Stimulated activated CD8-positive, alpha-beta memory T cell treated with anti-CD3 and anti-CD28 coated beads, Interleukin-4, amount 100 ng/mL, for 1 hour (primary cell): ENCODE measurements at places on chromosomes 13 and 19.

- DNase-seq = no peak
Observed at GRCh38 chr19:13803038-13803437, 7.8 kb downstream of the ZSWIM4 start.

GRCh38 chr19:18279516-18280246 is 1.7 kb downstream of the JUND start:
- DNase-seq = peak; percentile 81

GRCh38 chr13:42747399-42747873 is 33.9 kb upstream of the FAM216B start:
- DNase-seq = no peak

DNA sequence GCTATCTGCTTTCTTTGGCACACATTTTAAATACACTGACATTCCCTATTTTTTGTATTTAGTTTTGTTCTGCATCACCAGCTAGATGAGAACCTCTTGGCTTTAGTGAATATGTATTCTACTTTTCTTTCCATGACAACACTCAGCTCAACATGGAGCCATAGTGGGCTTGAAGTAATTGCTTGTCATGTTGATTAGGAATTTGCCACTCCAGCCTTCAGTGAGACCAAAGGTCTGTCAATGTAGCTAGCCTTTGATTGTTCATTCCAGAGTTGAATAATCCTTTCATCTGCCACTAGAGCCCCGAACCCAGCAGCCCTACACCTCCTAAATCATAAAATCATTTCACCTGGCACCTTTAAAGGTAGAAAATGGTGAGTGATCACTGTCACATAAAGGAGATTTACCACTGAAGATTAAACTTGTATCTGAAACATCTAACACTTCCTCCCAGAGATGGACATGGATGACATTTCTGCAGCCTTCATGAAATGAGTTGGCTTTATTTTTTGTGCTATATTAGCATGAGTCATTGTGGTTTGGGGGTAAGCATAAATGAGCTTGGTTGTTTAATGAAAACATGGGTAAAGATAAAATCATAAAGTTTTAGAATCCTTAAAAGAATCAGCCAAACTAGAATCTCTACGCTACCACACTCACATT is 29.2 kb upstream of the GARRE1 start:
- no peak for DNase-seq

- no peak for DNase-seq
Observed at GRCh38 chr13:59495936-59496512, 667.7 kb downstream of the DIAPH3 start.

GRCh38 chr19:1252821-1253513 is 4.6 kb downstream of the MIDN start:
- DNase-seq = no peak

GRCh38 chr19:51525651-51526050 is 5.8 kb downstream of the SIGLEC6 start:
- DNase-seq = no peak

DNA sequence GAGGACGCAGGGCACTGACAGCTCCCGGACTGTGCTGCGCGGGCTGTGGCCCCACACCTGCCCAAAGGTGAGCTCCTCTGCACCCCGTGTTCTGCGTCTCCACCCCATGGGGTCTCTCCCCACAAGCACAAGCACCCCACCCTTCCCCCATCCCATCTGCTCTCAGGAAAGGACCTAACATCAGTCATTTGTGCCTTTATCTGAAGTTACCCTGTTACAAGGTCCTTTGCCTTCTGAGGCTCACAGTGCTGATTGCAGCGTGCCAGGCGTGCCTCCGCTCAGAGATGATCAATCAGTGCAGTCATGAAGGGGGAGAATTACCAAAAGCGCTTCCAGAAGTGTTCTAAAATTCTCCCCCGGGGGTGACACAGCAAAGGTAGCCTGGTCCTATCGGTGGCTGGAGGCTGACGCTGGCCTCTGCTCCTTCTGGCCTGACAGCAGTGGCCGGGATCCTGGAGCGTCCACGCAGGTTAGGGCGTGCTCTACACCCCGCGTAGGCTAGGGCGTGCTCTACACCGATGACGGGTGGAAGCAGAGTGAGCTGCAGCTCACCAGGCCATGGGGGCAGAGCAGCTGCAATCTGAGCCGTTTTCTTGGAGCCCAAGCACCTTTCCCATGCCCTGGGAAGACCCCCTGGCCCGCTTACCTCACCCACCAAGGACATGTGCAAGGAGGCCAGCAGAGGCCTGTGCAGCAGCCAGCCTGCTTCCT is 84.7 kb upstream of the TM9SF2 start:
- no peak for DNase-seq

- no peak for DNase-seq
Observed at GRCh38 chr13:85503797-85504196, 295.4 kb downstream of the SLITRK6 start.

GRCh38 chr19:39407410-39407659 is 688 bp downstream of the ZFP36 start:
- no peak for DNase-seq

GRCh38 chr13:73259061-73260017 is 200.5 kb downstream of the KLF5 start:
- no peak for DNase-seq

GRCh38 chr13:49627831-49628652 is at the start of gene ARL11:
Gene ARL11 (plus strand): TSS chr13:49628507. CDS start chr13:49630448, 1,941 bp downstream.
- DNase-seq = no peak

DNA sequence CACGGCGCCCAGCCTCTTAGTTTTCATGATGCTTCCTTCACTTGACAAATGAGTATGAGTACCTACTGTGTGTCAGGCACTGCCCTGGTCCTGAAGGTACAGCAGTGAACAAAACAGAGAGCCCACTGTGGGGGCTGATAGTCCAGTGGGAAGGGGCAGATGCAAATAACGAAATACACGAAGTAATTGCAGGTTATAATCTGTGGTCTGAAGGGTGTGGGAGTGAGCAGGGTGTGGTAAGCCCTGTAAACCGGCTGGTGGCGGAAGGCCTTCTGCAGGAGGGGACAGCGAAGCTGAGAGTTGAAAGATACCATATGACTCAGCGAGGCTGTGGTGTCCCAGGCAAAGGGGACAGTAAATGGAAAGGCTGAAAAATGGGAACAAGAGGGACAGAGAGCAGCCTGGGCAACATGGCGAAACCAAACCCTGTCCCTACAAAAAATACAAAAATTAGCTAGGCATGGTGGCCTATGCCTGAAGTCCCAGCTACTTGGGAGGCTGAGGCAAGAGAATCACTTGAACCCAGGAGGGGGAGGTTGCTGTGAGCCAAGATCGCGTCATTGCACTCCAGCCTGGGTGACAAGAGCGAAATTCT is 60.5 kb downstream of the MAP4K1 start:
- DNase-seq = no peak

DNA sequence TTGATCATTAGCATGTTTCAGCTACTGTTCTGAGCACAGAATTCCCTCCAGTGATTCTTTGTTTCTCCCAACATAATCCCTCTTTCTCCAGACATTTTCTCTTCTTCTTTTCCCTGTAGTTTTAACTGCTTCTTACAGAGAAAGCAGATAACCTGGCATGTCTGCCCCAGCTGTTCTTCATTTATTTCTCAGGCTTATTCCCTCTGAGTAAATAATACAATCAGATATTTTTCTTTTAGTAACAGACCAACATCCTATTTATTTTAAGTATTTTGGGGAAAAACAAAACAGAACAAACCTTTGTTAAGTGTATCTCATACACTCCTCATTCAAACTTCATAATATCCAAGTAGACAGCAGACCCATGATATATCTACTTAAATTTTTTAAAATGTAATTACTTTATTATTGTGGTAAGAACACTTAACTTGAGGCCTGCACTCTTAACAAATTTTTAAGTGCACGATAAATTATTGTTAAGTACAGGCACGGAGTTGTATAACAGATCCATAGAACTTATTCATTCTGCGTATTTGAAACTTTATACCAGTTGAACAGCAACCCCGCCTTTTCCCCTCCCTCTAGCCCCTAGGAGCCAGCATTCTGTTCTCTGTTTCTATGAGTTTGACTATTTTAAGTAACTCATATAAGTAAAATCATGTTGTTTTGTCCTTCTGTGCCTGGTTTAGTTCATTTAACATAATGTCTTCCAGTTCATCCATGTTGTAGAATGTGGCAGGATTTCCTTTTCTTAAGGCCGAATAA is 540.0 kb downstream of the LMO7 start:
- DNase-seq = no peak

- DNase-seq = no peak
Observed at GRCh38 chr13:90868321-90868920, 479.1 kb upstream of the MIR17HG start.

DNA sequence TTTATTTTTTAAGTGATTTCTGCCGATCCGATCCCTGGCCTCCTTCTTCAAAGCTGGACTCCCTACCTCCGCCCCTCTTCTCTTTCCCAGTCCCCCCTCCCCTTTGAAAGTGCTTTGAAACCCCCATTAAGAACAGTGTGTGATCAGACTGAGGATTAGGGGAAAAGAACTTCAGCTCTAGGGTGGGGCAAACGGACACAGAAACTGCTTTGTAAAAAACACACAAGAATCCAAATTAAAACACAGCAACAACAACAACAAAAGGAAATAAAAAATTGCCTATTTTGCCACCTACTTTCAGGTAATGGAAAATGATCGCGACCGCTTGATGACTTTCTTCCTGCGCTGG is 1.4 kb downstream of the SPRY2 start:
- DNase-seq = no peak

DNA sequence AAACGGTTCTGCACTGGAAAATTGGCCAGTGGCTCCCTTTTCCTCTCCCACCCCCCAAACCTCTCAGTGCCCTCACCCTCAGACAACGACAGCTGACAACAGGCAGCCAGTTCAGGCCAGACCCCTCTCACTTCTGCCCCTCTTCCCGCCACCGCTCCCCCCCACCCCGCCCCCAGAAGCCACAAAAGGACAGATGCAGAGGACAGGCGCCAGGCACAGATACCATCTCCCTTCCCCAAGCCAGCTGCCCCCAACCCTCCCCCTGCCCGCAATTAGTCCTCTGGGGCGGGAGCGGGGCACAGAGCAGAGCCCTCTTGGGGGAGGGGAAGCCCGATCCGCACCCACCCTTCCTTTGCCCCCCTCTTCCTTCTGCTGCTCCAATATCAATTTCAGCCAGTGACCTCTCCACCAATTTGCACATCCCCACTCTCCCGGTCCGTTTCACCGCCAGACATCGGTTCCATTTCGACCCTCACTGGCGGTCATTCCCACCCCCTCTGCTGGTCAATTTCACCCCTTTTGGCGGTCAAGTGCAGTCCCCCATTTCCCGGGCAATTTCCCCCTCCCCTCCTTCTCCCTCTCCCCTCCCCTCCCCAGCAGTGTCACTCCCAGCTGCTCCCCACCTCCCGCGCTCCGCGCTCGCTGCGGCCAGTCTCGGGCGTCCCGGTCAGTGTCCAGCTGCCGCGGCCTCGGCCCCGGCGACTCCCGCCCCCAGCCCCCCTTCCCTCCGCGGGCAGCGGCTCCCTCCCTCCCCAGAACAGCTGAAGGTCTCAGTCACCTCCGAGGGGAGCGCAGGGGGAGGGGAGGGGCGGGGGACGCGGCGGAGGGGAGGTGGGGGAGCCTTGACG is at the start of gene SHD:
Gene SHD (plus strand): TSS at position 848 of the 848 bp plus-strand sequence. CDS start 798 bp downstream, outside the sequence.
- DNase-seq = no peak

DNA sequence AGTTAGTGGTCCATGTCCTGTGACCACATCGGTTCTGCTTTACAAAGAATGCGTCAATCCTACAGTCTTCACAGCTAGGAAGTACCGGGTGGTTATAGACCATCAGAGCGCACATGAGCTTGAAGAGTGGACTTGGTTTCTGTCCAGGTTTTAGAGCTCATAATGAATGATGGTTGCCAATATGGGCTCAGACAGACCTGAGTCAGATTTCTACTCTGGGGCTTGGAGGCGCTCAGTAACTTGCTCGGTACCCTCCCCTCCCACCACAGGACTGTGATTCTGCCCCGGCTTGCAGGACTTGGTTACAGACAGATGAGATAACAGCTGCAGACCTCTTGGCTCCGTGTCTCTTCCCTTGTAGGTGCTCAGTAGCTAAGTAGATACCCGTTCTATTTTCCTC is 284.7 kb downstream of the TSHZ3 start:
- DNase-seq = no peak

GRCh38 chr19:34327851-34328250 is 37.1 kb upstream of the GPI start:
- no peak for DNase-seq

DNA sequence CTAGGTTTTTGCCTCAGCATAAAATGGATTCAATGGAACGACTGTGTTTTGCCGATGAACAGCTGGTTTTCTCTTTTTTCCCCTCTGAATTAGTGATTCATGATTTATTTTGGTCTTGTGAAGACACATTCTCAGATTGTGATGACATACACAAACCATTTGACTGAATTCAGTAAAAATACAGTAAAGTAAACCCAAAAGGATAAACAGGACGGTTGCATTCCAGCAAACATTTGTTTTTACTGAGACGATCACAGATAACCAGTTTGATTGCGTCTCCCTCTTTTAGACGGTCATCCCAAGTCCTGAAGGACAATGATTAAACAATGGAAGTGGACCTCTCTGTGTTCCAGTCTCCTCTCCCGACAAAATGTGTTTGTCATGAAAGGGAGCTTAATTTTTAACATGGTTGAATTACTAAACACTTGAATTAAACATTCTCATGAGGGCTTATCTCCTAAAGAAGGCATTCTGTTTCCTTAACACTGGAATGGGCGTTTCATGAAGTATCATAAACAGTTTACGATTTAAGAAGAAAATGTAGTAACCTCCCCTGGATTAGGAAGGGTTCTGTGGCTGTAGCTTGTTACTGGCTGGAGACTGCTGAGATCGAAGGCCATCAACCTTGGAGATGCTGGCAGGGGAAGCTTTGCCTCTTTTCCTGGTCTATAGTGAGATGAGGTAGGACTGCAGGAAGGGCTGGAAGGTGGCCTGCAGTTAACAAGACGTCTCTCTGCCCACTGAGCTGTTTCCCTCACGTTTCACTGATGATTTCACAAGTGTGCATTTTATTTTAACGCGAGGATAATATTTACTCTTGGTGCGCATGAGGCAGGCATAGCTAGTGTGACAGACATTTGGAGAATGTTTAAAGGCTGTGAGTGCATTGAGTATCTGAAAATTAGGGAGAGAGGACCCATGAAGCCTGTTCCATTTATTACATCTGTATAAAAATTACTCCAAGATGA is 457.9 kb downstream of the FGF9 start:
- no peak for DNase-seq

- DNase-seq = no peak
Observed at GRCh38 chr13:45007225-45007624, 17.9 kb downstream of the GPALPP1 start.

- DNase-seq = no peak
Observed at GRCh38 chr13:42794577-42795275, 13.3 kb downstream of the FAM216B start.

DNA sequence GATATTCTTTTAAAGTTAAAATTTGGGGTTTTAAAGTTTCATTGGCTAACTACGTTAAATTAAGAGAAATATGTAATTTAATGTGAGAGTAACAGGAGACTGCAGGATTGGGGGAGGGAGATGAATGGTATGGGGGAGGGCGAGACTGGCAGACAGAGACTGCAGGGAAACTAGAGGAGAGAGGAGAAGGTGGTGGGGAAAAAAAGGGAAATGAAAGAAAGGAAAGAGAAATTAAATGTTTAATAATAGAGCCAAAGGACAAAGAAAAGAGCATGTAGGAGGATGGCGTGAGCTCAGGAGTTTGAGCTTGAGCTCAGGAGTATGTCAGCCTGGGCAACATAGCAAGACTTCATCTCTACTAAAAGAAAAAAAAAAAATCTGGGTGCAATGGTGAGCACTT is 115.9 kb downstream of the RFC3 start:
- no peak for DNase-seq
